ENCODE measurements at places on chromosomes 7 and 10. TPM values are rescaled to one million over a fixed set of nuclear protein-coding genes. Genes with fewer than 3 reads are reported as not detected.

KDM7A gene
- 13.9 TPM for total RNA-seq

DNA sequence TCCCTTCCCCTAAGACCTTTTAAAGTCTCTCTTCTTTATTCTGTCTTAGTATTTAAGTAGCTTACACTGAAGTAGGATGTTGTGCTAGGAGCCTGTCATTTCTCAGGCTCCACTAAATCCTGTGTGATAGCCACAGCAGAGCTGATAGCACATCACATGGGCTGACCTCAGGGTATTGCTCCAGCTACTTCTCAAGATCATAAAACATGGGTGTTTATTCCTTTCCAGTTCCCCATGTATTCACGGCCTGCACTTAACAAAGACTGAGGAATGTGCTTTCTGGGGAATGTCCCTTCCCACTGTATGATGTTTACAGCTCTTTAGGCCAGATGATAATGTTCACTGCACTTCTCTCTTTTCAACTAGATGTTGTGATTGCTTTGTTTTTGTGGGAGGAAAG, 1086.8 kb downstream of the KCNMA1 start:
- DNase-seq, result no peak

SRRM3 gene
- 0.58 TPM for total RNA-seq

GRCh38 chr10:132460071-132460470, 63.1 kb downstream of the PWWP2B start:
- no peak for DNase-seq

LGI1 gene
- total RNA-seq, result 11.2 TPM

RPEL1 gene
- total RNA-seq, result not detected

EIF3A gene
- 110 TPM for total RNA-seq

- no peak for DNase-seq
Measured at GRCh38 chr7:106535234-106535932, 125.6 kb downstream of the CCDC71L start.

SKIDA1 gene
- total RNA-seq, result 5.0 TPM

DDX50 gene
- total RNA-seq, result 63.4 TPM

- DNase-seq, result no peak
Measured at GRCh38 chr10:14613588-14613920, 161.1 kb downstream of the FAM107B start.

DNA sequence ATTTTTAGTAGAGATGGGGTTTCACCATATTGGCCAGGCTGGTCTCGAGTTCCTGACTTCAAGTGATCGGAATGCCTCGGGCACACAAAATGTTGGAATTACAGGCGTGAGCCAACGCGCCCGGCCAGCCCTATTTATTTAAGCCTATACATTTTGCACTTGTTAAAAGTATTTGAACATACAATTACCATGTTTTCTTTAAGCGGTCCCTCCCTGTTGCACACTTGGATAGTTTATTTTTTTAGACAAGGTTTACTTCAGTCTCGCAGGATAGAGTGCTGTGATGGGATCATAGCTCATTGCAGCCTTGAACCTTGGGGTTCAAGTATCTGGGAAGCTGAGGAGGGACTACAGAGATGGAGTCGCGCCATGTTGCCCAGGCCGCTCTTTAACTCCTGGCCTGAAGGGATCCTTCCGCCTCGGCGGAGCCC, 35.7 kb upstream of the SRRM3 start:
- DNase-seq, result no peak

Measured in urinary bladder (tissue), 4 donors.